ENCODE measurements at places on chromosomes 4 and X. TPM values are rescaled to one million over a fixed set of nuclear protein-coding genes. Genes with fewer than 3 reads are reported as not detected.

The MAGED4 gene
- total RNA-seq: 12.6 TPM

The GPAT3 gene
- total RNA-seq: 2.3 TPM

The ATP2B3 gene
- total RNA-seq: not detected

The ZNF182 gene
- 2.7 TPM for total RNA-seq

The REELD1 gene
- total RNA-seq: not detected

The GABRE gene
- 1.5 TPM for total RNA-seq

The IL1RAPL2 gene
- total RNA-seq: 0.58 TPM

The GJB1 gene
- not detected for total RNA-seq

The IRS4 gene
- total RNA-seq: not detected

The MAB21L2 gene
- not detected for total RNA-seq

The DOK7 gene
- 41.6 TPM for total RNA-seq

The EVC2 gene
- 18.0 TPM for total RNA-seq

The CENPVL1 gene
- total RNA-seq: 0.11 TPM

The ODAM gene
- total RNA-seq: not detected

The HPGD gene
- total RNA-seq: not detected

The MSANTD1 gene
- 0.06 TPM for total RNA-seq

The ADGRL3 gene
- not detected for total RNA-seq

The TLR3 gene
- total RNA-seq: 5.4 TPM

The F8A1 gene
- total RNA-seq: 3.6 TPM

The TEC gene
- total RNA-seq: 6.8 TPM

The SSX2B gene
- not detected for total RNA-seq

The AFF1 gene
- 7.1 TPM for total RNA-seq

The FAAH2 gene
- not detected for total RNA-seq

The STATH gene
- not detected for total RNA-seq

The ANK2 gene
- 16.2 TPM for total RNA-seq

The HSFX1 gene
- not detected for total RNA-seq

The ENPEP gene
- 0.13 TPM for total RNA-seq

The PCDH11X gene
- total RNA-seq: not detected

The TBC1D8B gene
- 5.1 TPM for total RNA-seq

The ZNF827 gene
- 4.2 TPM for total RNA-seq

The CPE gene
- 2.3 TPM for total RNA-seq

The CSAG2 gene
- not detected for total RNA-seq

The AR gene
- 16.0 TPM for total RNA-seq

The STEEP1 gene
- total RNA-seq: 19.1 TPM

The ASMT gene
- not detected for total RNA-seq

The XAGE1A gene
- total RNA-seq: not detected

The DMP1 gene
- total RNA-seq: not detected

The USO1 gene
- 94.9 TPM for total RNA-seq

All from LHCN-M2 (cell line).